CD8-positive, alpha-beta memory T cell (primary cell): ENCODE measurements at places on chromosomes 3 and 15. TPM values are rescaled to one million over a fixed set of nuclear protein-coding genes. Genes with fewer than 3 reads are reported as not detected.

Gene TGM4
- total RNA-seq: not detected

Gene FBXO45
- total RNA-seq: 30.1 TPM

Gene ARRDC4
- total RNA-seq: 0.31 TPM

Gene MEIS2
- total RNA-seq: not detected

Gene DAZL
- 0.18 TPM for total RNA-seq

Gene IL5RA
- total RNA-seq: 0.70 TPM

Gene PLEKHO2
- 16.1 TPM for total RNA-seq

Gene SLC38A3
- not detected for total RNA-seq

GRCh38 chr15:56298723-56299122 is 55.0 kb upstream of the RFX7 start:
- H3K4me1 ChIP-seq: no peaks in the 10 kb centered on the region
- no peak overlapping the region for H3K27ac ChIP-seq
- no peak for DNase-seq
- no peaks in the 10 kb centered on the region for H3K36me3 ChIP-seq
- no peaks in the 10 kb centered on the region for H3K27me3 ChIP-seq

DNA sequence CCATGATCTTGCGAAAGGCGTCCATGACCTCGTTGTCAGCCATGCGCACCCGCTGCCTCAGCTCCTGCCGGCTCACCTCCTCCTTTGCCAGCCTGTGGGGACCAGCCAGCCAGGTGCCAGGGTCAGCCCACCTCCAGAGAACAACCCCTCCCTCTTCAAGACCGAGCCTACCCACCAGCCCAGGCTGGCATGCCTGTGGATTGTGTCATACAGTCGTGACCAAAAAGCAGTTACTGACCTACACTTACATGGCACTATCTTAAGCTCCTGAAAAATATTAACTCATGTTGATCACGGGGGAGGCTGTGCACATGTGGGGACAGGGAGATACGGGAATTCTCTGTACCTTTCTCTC is 10.7 kb upstream of the CAMK1 start:
- no peak for DNase-seq
- peaks cover 46% of the 10 kb centered on the region for H3K4me1 ChIP-seq
- H3K27me3 ChIP-seq: no peaks in the 10 kb centered on the region
- H3K36me3 ChIP-seq: peaks cover 6% of the 10 kb centered on the region
- H3K4me3 ChIP-seq: peak overlapping the region; percentile 11

DNA sequence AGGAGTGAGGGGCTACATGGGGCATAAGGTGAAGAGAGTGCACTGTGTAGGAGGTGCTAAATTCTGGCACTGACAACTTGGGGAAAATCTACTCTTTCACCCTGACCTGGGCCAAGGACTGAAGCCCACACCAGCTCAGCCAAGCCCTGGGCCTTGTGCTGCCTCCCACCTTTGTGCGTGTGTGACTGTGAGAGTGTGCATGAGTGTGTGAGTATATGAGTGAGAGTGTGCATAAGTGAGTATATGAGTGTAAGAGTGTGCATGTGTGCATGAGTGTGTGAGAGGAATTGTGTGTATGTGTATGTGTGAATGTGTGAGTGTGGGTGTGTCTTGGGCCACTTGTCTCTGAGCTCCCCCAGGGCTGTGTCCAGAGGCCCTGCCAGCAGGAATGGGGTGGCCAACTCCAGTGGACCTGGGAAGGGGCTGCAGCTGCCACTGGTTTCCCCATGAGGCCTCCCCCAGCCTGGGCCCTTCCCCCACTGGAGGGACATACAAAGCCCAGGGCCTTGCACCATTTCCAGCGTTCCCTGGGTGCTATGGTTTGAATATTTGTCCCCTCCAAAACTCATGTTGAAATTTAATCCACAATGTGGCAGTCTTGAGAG is 15.2 kb downstream of the C3orf22 start:
- H3K27ac ChIP-seq: no peak overlapping the region
- no peak for DNase-seq
- no peak overlapping the region for H3K4me3 ChIP-seq

DNA sequence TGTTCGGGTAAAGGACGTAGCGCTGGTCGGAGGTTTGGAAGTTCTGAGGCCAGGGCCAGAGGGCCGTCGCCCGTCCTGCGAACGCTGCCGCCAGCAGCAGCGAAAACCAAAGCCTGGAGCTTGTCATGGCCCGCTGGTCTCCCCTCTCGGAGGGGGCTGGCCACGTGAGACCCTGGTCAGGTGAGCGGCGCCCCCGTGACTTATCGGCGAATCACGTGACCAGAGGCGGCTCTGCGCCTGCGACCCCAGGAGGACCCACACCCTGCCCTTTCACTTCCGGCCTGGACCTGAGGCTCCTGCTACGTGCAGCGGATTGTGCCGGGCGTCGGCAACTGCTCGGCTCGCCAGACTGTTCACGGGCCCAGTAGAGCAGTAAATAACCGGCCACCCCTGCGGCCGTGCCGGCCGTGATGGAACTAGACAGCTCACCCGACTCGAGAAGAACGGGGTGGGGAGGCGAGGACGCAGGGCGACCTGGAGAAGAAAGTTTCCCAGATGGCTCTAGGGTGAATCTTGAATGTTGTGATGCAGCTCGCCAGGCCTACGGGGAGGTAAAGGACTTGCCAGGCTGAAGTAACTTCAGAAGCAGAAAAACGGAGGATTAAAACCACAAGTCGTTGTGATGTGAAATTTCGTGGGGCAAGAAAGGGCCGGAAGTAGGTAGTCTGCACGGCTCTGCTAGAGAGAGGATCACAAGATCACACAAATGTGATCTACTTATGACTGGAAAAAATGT is at the start of gene HEXA:
TSS of gene HEXA (minus strand) at position 169 of the 736 bp plus-strand sequence. CDS start at position 127, 42 bp downstream.
- H3K4me3 ChIP-seq: peak within 1 kb of the TSS; percentile 80
- peak; percentile 100 for DNase-seq
- H3K27ac ChIP-seq: peak within 1 kb of the TSS; percentile 88
- no peaks in the 10 kb centered on the region for H3K27me3 ChIP-seq
- H3K36me3 ChIP-seq: no peaks in the 10 kb centered on the region
- peaks cover 29% of the 10 kb centered on the region for H3K4me1 ChIP-seq

DNA sequence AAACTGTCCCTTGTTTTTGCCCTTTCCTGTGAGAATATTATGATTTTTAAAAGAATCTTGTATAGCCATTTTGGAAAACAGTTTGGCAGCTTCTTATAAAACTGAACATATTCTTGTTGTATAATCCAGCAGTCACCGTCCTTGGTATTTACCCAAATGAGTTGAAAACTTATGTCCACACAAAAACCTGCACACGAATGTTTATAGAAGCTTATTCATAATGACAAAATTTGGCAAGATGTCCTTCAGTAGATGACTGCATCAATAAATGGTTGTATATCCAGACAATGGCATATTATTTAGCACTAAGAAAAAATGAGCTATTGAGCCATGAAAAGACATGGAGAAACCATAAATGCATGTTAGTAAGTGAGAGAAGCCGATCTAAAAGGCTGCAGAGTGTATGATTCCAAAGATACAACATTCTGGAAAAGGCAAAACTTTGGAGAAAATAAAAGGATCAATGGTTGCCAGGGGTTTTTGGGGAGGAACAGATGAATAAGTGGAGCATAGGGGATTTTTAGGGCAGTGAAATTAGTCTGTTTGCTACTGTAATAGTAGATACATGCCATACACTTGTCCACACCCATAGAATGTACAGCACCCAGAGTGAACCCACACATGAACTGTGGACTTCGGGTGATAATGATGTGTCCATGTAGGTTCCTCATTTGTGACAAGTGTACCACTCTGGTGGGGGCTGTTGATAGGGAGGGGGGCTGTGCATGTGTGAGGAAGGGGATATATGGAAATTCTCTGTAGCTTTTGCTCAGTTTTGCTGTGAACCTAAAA is 31.7 kb downstream of the LIMD1 start:
- H3K4me3 ChIP-seq: no peak overlapping the region
- H3K27me3 ChIP-seq: no peaks in the 10 kb centered on the region
- no peak overlapping the region for H3K27ac ChIP-seq
- DNase-seq: no peak
- H3K4me1 ChIP-seq: peaks cover 1% of the 10 kb centered on the region

DNA sequence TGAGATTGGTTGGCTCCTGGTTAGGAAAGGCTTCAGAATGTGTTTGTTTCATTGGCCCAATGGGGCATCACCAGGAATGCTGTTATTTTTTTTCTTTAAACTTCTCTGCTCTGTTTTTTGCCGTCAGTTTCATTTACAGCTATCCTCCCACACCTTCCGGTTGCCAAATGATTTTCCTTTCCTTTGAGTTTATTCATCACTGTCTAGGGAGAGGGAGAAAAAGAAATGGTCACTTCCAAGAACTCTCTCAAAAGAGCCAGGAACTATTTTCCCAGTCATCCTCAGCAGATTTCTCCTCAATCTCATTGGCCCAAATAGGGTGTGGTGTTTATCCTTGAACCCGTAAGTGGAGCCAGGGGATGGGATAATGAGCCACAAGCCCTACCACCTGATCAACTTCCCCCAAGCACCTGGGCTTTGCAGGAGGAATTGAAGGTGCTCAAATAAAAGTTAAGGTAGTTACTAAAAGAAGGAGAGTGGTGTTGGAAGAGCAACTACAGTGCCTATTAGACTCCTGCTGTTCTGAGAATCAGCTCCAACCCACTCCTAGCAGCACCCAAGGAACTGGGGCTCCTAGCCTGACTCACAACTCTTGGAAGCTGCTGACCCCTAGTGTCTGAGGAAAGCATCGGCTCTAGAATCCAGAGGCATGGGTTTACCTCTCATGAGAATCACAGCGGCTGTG is 183.8 kb upstream of the IL12A start:
- no peaks in the 10 kb centered on the region for H3K27me3 ChIP-seq
- DNase-seq: no peak
- no peak overlapping the region for H3K27ac ChIP-seq
- H3K4me3 ChIP-seq: no peak overlapping the region
- H3K36me3 ChIP-seq: no peaks in the 10 kb centered on the region

DNA sequence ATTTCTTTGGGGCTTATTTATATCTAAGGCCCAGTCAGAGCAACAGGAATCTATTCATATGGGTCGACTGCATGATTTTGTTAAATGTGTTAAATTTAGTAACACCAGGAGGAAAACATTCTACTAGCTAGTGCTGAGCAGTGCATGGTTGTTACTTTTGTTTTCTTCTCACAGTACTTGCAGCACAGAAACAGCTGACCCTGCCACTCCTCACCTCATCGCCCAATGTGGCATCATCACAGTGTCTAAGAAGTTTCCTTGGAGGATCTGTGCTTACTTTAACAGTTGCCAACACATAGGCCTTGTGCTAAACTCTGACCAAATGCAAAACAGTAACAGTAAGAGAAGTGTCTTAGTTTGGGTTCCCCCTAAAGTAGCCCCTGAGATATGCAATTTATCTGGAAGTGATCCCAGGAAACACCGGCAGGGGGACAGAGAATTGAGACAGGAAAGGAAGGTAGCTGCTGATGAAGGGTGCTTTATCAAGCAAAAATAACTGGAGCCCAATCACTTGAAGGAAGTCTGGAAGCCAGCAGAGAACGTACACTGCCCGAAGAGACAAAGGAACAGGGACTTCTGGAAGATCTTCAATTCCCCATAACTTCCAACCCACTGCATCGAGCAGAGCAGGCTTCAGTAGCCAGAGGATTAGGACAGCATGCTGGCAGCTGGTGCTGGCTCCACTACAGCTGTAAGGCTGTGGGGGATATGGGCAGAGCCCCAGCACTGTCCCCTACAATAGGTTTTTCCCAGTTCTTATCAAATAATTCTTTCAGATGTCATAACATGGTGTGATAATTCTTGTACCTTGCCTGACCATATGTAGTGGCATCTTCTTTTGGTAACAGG is 36.0 kb upstream of the ULK4 start:
- no peak for DNase-seq
- no peak overlapping the region for H3K27ac ChIP-seq
- H3K4me3 ChIP-seq: no peak overlapping the region
- H3K27me3 ChIP-seq: no peaks in the 10 kb centered on the region
- H3K4me1 ChIP-seq: no peaks in the 10 kb centered on the region
- no peaks in the 10 kb centered on the region for H3K36me3 ChIP-seq

- peak overlapping the region; percentile 90 for H3K27ac ChIP-seq
- no peak for DNase-seq
Observed at GRCh38 chr15:31361764-31362515, 35.3 kb downstream of the KLF13 start.

GRCh38 chr3:150920236-150920635 is 15.0 kb upstream of the MINDY4B start:
- H3K27me3 ChIP-seq: no peaks in the 10 kb centered on the region
- no peaks in the 10 kb centered on the region for H3K36me3 ChIP-seq
- H3K27ac ChIP-seq: no peak overlapping the region
- no peak for DNase-seq
- H3K4me1 ChIP-seq: no peaks in the 10 kb centered on the region

GRCh38 chr3:42037318-42037945 is 53.7 kb upstream of the TRAK1 start:
- H3K36me3 ChIP-seq: no peaks in the 10 kb centered on the region
- H3K27me3 ChIP-seq: no peaks in the 10 kb centered on the region
- no peak for DNase-seq

DNA sequence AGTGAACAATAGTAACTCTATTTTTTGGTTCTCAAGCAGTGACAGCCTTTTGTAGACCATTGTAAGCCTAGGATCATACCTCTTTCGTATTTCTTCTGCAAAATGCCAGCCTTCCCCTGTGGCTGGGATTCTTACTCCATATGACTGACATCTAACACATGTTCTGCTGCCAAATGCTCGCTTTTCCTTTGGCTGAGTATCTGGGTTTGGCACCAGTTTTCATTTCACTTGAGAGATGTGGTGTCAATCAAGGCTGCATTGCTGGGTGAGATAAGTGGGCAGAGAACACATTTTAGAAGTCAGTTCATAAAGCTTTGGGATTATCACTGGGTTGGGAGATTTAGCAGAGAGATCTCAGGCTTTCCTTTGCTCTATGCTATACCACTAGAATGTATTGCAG is 514.7 kb upstream of the SGO1 start:
- H3K4me1 ChIP-seq: no peaks in the 10 kb centered on the region
- no peak overlapping the region for H3K4me3 ChIP-seq
- H3K36me3 ChIP-seq: no peaks in the 10 kb centered on the region
- no peak overlapping the region for H3K27ac ChIP-seq

DNA sequence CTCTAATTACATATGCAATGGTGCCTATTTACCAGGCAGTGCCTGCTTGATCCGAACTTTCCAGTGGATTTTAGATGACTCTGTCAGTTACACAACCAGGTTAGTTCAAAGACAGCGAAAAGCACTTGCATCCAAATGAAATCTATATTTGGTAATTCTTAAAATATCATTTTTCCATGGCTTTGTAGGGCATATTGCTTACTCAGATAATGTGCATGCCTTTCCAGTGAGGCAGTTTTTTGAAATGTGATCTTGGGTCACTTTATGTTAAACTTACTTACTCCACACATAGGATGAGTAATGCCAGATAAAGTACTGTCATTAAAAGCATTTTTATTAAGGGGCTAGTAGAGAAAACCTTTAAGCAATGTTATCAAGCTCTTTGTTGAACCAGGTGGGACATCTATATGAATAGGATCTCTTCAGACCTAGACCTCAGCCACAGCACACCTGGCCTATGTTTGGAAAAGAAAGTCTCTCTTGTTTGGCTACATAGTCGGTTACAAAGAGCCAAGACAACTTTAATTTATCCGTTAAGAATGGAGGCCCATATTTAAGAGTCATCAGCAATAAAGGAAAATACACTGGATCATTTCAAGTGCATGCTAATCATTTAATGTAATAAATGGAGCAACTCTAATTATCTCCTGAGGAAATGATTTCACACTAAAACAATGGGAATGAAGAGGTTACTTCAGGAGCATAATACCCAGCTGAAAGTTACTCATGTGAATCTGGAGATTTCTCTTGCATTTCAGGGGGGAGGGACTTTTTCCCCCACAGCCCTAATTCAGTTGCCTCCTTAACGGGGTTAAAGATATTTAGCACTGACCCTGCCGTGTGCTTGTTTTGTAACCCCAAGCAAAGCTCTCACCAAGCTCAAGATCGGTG is 56.3 kb upstream of the TMCO5A start:
- no peak overlapping the region for H3K27ac ChIP-seq
- no peak for DNase-seq
- H3K4me3 ChIP-seq: no peak overlapping the region
- H3K27me3 ChIP-seq: no peaks in the 10 kb centered on the region
- no peaks in the 10 kb centered on the region for H3K4me1 ChIP-seq
- no peaks in the 10 kb centered on the region for H3K36me3 ChIP-seq
